Activated naive CD4-positive, alpha-beta T cell treated with anti-CD3 and anti-CD28 coated beads, Interleukin-2, amount 10 ng/mL, durations not matched to agents 7 days and 5 days (primary cell): ENCODE measurements at places on chromosomes 3 and 15.

DNA sequence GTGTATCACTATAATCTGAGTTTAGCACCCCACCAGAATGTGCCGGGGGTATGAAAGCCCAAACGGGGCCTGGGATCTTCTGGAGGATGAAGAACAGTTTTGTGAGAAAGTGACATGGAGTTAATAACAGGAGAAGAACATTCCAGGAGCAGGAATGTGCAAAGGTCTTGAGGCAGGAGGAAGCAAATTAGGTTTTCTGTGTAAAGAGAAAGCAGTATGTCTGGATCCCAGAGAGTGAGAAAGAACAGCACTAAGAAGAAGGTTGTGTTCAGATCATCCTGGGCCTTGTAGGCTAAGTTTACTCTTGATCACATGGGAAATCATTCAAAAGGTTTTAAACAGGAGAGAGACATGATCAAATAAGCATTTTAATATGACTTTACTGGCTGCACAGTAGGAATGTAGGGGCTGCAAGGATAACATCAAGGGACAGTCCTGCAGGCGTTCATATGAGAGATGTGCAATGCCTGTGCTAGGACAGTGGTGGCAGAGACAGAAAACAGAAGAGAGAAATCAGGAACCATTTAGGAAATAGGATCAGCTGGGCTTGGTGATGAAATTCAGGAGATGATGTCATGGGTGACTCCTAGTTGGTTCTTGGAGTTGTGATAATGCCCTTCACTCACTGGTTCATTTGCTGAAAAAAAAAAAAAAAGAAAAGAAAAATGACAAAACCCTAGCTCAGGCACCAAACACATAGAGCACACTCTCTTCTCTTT lies 113.5 kb downstream of the TNIK start:
- H3K27ac ChIP-seq, result no peak overlapping the region
- peaks cover 5% of the 10 kb centered on the region for H3K4me1 ChIP-seq
- no peak for DNase-seq
- no peak overlapping the region for H3K4me3 ChIP-seq
- H3K27me3 ChIP-seq, result no peaks in the 10 kb centered on the region

DNA sequence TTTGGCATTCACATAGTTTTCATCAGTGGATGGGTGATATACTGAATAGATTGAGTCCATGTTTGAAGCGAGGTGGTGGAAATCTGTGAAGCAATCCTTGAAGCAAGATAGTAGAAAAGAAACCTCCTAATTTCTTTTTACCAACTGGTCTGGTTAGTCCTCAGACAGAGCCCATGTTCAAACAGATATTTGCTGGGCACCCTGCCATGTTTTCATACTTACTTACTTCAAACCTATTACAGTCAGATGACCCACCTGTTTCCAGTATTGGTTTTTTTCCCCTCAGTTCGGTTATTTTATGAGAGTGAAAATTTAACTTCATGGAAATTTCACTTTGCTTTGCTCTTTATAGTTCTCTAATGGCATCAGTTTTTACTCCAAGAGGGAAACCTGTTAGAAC lies 23.7 kb downstream of the EXOSC7 start:
- no peak for DNase-seq
- no peak overlapping the region for H3K4me3 ChIP-seq
- no peak overlapping the region for H3K27ac ChIP-seq
- peaks cover 39% of the 10 kb centered on the region for H3K4me1 ChIP-seq

- no peak overlapping the region for H3K27ac ChIP-seq
- no peaks in the 10 kb centered on the region for H3K4me1 ChIP-seq
- peaks cover 12% of the 10 kb centered on the region for H3K27me3 ChIP-seq
- no peak for DNase-seq
- no peak overlapping the region for H3K4me3 ChIP-seq
These were observed 2.7 kb downstream of the PRICKLE2 start for GRCh38 chr3:64222501-64223111.

DNA sequence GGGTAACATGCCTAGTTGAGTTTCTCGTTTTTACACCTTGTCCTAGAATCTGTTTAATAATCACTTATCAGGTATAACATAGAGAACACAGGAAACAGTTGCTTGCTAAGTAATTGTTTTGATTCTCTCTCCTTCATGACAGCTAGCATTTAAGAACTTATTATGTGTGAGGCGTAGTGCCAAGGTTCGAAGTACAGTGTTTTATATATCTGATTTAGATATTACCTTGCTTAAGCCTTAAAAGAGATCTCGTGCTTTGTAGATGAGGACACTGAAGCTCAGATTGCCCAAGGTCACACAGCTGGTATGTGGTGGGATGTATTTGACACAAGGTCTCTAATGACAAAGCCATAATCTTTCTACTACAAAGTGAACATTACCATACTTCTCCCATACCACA lies 29.0 kb upstream of the IFT57 start:
- H3K36me3 ChIP-seq, result no peaks in the 10 kb centered on the region
- no peaks in the 10 kb centered on the region for H3K27me3 ChIP-seq
- H3K27ac ChIP-seq, result no peak overlapping the region
- H3K4me1 ChIP-seq, result peaks cover 5% of the 10 kb centered on the region

GRCh38 chr3:81444817-81445460 lies 316.5 kb downstream of the GBE1 start:
- H3K27me3 ChIP-seq, result no peaks in the 10 kb centered on the region
- H3K4me1 ChIP-seq, result no peaks in the 10 kb centered on the region
- no peak for DNase-seq
- H3K36me3 ChIP-seq, result no peaks in the 10 kb centered on the region
- H3K27ac ChIP-seq, result no peak overlapping the region
- H3K4me3 ChIP-seq, result no peak overlapping the region

DNA sequence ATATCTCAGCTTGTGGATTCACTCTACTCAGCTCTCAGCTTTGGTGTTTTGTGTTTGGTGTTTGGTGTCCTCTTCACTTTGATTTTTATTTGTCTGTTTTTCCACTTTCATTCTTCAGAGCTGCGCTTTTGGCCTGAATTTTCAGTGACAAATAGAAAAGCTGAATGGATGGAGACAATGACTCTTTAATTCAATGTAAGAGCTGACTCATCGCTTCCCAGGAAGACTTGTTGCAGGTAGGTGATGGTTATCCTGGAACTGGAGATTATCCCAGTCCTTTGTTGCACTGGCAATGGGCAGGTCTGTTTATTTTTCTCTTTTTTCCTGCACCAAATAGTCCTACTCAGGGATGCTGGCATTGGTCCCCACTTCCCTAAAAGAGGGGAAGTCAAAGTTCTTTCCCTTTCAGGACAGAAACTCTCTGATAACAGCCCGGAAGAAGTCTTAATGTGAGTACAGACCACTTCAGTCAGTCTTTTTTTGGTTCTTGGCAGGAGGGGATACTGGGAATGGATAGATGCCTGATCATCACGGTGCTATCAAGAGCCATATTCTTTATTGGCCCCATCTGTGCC lies 12.4 kb upstream of the AEN start:
- H3K4me1 ChIP-seq, result peaks cover 17% of the 10 kb centered on the region
- no peak overlapping the region for H3K27ac ChIP-seq
- no peaks in the 10 kb centered on the region for H3K36me3 ChIP-seq
- H3K27me3 ChIP-seq, result peaks cover 99% of the 10 kb centered on the region
- no peak for DNase-seq

DNA sequence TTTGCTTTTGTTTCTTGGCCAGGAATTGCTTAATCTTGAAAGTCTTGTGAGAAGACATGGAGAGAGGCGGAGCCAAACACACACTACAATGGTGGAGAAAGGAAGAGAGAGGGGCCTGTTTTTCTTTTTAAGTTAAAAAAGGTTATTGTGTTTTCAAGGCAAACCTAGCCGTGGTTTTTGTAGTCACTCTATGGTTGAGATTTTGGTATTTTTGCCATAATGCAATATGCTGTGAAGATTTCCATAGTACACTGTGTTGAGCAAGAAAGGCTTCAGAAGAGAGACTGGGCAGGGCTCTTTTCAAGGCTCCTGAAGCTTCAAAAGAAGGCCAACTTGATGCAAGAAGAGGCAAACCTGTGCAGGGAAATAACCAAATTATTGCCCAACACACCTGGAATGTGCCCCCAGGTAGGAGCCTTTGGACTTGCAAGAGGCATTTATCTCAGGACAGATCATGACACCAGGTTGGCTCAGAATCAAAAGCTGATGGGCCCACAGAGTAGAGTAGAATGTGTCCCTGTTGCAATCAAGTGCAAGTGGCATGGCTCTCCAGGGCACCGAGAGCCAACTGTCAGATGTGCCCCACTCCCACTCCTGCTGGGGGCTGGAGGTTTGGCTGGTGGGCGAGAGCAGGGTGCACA lies 22.1 kb downstream of the AMOTL2 start:
- peaks cover 10% of the 10 kb centered on the region for H3K27me3 ChIP-seq
- DNase-seq, result no peak
- no peaks in the 10 kb centered on the region for H3K4me1 ChIP-seq
- H3K27ac ChIP-seq, result no peak overlapping the region
